Large intestine (tissue), 12 donors: ENCODE measurements at places on chromosomes 16 and 17. TPM values are rescaled to one million over a fixed set of nuclear protein-coding genes. Genes with fewer than 3 reads are reported as not detected.

MEOX1 gene
- 2.7 TPM for polyA plus RNA-seq

REXO5 gene
- polyA plus RNA-seq: 6.7 TPM

KRTAP3-2 gene
- not detected for polyA plus RNA-seq

SCIMP gene
- 4.1 TPM for polyA plus RNA-seq

TLCD3B gene
- 3.2 TPM for polyA plus RNA-seq

CDH11 gene
- polyA plus RNA-seq: 27.8 TPM

VTN gene
- 12.2 TPM for polyA plus RNA-seq

CD300LB gene
- 0.27 TPM for polyA plus RNA-seq
